ENCODE measurements at places on chromosomes 7 and 10.

- no peak for DNase-seq
These were observed 43.6 kb downstream of the PARP12 start for GRCh38 chr7:140019172-140019571.

GRCh38 chr7:30596014-30596641 is 1.4 kb downstream of the GARS1 start:
- DNase-seq, result no peak

DNA sequence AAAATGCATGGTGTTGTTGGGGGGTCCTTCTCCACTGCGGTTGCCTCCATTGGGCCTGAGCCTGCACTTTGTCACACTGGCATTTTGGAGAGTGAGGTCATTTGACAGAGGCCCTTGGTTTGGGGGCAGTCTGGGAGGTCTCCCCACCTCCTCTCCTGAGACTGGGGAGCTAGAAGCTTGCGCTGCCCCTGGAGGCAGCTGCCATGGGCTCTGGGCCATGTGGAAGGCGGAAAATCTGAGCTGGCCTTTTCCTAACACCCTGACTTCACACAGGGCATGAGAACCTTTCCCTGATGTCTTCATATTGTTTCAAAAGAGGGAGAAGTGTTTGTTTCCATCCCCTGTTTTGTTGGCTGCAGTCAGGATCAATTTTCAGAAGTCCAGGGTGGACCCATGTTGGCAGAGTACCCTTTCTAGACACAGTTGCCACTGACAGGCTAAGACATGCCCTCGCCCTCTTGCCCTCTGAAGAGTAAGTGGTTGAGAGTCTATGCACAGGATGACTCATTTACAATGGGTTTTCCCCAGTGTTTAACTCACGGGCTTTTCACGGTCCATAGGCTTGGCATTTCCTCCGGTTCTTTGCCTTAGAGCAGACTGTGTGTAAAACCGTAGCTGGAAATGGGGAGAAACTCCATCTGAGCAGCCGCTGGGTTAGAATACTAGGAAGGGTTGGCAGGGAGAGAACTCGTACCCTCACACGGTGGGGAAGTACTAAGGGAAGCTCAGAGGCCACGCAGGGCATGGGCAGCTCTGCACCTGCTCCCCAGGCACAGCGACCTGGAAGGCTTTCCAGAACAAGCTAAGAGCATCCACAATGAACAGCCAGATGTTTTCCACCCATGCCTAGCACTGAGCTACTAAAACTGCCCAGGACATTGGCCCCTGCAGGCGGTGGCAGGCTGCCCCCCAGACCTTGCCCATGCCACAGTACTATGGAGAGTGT is 655.0 kb downstream of the SDK1 start:
- DNase-seq, result no peak

- DNase-seq, result no peak
These were observed 2.6 kb upstream of the PLCE1 start for GRCh38 chr10:93991114-93991513.

DNA sequence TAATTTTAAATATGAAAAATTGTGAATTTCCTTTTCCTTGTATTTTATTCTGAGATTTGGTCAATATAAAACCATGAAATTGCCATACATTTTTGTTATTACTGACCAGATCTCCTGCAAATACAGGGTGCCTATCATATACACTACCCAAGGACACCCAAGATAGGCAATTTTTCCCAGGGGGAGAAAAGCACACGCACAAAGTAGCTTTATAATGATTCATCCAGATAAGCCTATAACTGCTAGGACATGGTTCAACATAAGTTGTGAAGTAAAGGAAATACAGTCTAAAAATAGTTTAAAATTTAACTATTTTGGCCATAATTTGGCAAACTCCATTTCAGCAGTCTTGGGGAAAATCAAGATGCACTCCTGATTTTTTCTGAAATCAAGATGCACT is 4.8 kb downstream of the RUFY2 start:
- no peak for DNase-seq

GRCh38 chr10:132582771-132583170 is 45.2 kb downstream of the INPP5A start:
- no peak for DNase-seq

DNA sequence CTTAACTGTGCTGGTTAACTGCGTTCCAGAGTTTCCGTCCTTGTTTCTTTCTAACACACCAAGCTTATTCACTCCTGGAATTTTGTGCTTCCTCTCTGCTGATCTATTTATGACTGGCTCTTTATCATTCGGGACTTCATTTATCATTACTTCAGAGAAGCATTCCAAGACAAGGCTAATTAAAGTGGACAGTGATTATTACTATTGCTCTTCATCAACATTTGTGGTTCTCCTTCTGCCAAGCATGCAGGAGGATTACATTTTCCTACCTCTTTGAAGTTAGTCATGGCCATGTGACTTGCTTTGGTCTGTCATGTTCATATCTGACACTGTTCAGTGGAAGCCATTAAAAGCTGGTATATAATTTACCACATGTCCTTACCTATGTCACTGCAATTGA is 172.4 kb upstream of the AGR3 start:
- DNase-seq, result no peak

DNA sequence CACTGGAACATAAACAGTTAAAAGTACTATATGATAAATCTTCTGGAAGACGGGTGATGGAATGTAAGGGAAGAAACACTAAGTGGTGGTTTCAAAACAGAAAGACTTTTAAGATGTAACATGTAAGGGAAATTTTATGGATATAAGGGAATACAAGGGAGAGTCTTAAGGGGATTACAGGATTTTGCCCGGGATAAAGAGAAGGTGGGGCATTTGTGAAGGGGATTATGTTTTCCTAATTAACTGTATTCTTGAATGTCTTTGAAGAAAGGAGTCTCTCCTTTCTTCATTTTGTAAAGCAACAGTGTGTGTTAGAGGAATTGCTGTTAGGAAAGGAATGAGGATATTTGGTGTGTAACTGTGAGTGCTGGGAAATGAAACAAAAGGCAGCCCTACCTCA is 745.2 kb downstream of the AUTS2 start:
- no peak for DNase-seq

GRCh38 chr7:36048902-36049240 is 104.2 kb upstream of the EEPD1 start:
- DNase-seq, result no peak

GRCh38 chr7:132419542-132419941 is 156.7 kb downstream of the PLXNA4 start:
- no peak for DNase-seq

GRCh38 chr10:114516356-114516755 is 112.1 kb upstream of the AFAP1L2 start:
- DNase-seq, result no peak

DNA sequence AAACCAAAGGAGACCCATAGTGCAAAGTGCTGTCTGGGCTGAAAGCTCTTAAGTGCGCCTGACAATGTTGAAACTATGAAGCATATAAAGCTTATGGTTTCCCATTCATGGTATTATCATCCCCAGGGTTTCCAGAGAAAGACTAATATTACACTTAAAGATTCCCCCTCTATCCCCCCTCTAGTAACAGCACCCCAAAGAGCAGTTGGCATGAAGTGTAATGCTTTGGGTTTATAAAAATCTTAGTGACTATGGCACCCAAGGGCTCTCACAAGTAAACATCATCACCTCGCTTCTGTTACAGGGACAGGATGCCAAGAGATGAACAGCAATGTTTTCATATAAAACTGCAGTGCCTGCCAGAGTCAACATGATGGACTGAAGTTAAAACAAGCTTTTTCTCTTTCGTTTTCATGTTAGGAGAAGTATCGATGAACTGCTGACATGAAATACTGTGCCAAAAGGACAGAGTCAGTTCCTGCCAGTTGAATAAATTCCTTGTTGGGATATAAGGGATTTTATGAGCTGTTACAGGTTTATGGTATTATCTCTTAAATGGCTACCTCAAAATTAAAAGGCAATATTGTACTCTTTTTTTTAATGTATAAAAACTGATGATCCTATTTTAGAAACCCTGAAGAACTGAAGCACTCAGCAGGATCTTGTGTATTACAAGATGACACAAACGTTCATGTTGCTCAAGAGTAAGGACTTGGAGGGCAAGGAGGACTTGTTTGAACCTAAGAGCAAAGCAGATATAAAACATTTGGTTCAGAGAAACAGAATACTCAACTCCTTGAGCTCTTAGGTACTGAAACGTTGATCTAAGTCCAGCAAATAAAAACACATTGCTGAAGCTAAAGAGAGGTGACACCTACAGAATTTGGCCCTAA is 203.7 kb upstream of the IMMP2L start:
- no peak for DNase-seq

- DNase-seq, result no peak
These were observed 135.9 kb upstream of the PODXL start for GRCh38 chr7:131692131-131692960.

DNA sequence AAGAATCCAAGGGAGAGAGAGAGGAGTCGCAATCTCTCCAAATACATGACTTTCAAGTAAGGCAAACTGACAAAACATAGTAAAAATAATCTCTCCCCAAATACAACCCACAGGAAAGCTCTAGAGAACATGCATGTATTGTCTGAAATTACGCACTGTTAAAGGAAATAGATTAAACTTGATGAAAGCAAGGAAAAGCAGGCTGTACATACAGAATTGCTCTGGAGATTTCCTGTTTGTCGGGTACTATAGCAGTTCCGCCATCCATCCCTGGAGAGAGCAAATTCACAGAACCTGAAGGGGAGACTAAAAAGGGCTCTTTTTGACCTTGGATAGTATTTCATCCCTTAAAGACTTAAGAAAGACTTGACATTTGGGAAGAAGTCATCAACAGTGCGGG is 170.2 kb upstream of the BET1 start:
- DNase-seq, result no peak

GRCh38 chr7:149280151-149280550 is 18.2 kb downstream of the ZNF783 start:
- DNase-seq, result no peak

DNA sequence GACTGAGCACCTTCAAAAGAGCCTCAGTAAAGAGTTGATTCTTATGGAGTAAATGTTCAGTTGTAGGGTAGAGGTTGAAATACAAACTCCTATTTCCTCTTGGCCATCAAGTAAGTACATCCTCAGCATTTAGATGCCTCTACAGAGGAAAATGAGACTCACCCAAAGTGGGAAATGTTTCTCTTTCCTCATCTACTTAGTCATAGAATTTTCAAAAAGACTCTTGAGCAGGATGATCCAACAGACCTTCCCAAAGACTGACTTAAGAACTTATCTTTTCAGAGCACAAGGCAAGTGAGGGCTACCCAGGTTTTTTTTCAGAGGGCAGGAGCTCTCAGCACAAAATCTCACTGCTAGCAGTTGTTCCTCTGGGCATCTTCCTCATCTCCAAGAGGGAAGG is 449.1 kb downstream of the KCNMA1 start:
- DNase-seq, result no peak

DNA sequence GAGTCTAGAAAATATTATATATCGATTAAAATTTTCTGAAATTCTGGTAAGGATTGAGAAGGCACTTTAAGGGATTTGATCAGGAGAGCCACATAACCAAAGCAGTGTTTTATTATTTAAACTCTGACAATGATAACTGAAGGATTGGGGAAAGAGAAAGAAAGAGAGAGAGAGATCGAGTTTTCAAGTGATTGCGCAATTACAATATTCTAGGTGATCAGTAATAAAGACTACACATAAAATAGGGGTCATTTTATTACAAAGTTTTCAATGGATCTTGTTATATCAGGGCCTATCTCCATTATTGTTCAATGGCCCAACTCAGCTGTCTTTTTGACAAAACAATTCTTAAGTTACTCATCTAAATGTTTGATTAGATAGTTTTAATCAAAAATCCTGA is 541.5 kb upstream of the ZWINT start:
- no peak for DNase-seq

DNA sequence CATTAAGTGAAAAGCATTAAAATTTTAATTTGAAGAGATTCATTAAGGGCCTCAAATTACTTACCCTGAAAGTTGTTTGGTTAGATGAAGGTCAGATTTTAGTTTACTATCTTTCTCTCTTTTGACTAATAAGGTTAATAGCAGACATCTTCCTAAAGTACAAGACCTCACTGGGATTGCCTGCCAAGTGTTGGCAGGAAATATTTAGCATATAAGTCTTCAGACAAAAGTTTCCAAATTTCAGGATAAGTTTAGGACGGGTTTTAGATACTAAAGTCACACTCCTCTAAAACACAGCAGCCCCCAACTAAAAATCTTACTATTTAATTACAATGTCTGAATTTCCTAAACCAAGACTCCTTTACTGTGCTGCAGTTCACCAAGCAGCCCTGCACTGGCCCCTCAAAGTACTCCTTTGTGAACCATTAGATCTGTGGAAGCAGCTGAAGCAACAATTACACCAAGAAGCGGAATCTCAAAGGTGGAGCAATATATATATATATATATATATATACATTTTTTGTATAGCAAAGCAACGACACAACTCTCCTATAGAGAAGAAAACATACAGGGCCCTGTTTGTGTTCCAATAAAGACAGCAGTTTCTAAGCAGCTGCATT is 91.2 kb upstream of the KCNIP2 start:
- DNase-seq, result no peak

GRCh38 chr10:5658871-5659618 is 7.3 kb downstream of the ASB13 start:
- no peak for DNase-seq

DNA sequence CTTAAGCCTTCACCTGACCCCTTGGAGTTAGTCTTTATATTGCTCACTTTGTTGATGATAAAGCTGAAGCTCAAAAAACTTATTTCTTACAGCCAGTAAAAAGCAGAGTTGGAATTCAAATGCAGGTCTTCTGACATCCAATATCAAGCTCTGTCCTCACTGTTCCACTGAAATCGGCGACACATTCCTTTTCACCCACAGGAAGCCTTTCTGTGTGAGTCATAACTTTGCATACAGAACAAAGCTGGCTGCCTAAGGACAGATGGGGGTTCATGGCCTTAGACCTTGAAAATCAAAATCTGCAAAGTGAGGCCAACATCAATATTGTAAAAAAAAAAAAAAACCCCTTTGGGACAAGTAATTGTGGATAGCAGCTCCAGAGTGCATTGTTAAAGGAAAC is 21.8 kb upstream of the AKR1B1 start:
- no peak for DNase-seq

DNA sequence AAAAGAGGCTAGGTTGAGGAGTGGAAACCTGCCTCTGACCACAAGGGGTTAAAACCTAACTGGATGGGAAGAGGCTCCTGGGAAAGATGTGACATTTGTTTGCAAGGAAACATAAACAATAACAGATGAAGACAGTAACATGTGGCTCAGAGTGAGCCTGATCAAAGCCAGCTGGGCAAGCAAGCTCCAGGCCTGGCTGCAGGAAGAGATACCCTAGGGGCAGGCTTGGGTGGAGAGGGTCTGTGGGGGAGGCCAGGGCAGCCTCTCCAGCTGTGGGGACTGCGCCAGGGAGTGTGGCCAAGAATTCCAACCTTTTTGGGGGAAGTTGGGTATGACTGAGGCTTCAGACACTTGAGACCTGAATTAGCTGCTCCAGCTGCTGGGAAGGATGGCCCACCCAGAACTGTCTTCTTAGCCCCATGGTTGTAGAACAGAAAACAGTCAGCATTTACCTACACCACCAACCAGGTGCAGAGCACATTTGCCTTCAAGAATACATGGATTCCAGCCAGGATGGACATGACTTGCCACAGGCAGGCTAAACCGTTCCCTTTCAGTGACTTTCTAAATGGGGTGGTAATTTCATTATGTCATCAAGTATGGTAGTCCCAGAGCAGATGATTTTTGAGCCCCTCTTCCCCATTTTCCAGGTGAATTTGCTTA is 10.4 kb upstream of the FAM170B start:
- no peak for DNase-seq

GRCh38 chr10:12019283-12019971 is 23.2 kb downstream of the UPF2 start:
- no peak for DNase-seq

GRCh38 chr7:80134536-80135308 is at the start of gene GNAI1:
Gene GNAI1 (plus strand): TSS chr7:80134831. CDS start chr7:80135161, 330 bp downstream.
- DNase-seq, result no peak
